ENCODE measurements at places on chromosomes 1 and 21.

DNA sequence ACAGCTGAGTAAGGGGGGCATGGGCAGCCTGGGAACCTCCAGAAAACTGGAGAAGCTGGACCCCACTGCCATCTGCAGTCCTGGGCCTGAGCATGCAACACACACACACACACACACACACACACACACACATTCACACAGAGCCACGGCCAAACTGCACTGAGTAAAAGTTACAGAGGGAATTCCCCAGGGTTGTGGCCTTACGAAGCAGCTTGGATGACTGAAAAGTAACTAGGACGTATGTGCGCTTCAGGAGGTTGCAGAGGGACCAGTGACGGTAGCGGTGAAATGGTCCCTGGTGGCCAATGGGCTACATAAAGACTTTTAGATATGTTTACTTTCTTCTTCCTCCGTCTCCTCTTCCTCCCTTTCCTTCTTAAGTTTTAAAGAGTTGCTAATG, 232.5 kb upstream of the TMEM51 start:
- no peaks in the 10 kb centered on the region for H3K36me3 ChIP-seq
- H3K4me3 ChIP-seq: no peak overlapping the region
- DNase-seq: no peak
- no peak overlapping the region for H3K27ac ChIP-seq

DNA sequence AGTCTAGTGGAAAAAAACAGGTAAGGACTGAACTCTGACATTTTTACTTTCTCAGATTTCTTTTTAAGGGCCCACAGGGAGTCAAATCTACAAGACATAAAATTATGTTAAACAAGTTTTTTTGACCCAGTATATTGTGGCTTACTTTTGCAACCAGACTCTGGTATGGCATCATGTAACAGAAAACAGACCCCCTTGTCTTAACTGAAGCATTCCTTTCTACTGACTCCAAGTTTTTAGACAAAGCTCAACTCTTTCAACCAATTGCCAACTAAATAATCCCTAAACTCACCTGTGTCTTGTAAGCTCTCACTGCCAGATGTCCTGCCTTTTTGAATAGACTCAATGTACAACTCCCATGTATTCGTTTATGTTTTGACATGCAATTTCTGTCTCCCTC, 64.3 kb downstream of the FASLG start:
- H3K36me3 ChIP-seq: no peaks in the 10 kb centered on the region
- no peaks in the 10 kb centered on the region for H3K4me1 ChIP-seq
- no peak overlapping the region for H3K4me3 ChIP-seq
- DNase-seq: no peak
- no peaks in the 10 kb centered on the region for H3K27me3 ChIP-seq

GRCh38 chr1:216261631-216262030, 161.6 kb downstream of the USH2A start:
- H3K27me3 ChIP-seq: no peaks in the 10 kb centered on the region
- no peaks in the 10 kb centered on the region for H3K4me1 ChIP-seq
- H3K27ac ChIP-seq: no peak overlapping the region
- no peak for DNase-seq

DNA sequence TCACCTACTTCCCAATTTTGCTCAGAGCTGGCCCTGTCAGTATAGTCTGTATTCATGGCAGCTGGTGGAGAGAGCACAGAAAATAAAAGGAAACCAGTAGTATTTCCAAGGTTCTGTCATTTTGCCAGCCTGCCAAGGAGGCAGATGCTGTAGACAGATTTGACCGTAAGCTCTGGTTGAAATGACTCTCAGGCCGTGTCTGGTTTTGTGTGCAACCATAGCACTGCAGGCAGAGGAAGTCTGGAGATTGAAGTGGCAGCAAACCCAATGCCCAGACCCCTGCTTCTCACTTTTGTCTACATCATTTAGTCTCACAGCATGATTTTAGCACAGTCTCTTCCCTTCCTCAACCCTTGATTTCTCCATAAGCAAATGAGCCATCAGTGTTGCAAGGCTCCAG, 291.7 kb downstream of the PAPPA2 start:
- H3K27me3 ChIP-seq: no peaks in the 10 kb centered on the region
- no peak overlapping the region for H3K4me3 ChIP-seq
- H3K36me3 ChIP-seq: no peaks in the 10 kb centered on the region
- DNase-seq: no peak

- H3K4me3 ChIP-seq: no peak overlapping the region
- H3K27me3 ChIP-seq: no peaks in the 10 kb centered on the region
- no peak for DNase-seq
- no peaks in the 10 kb centered on the region for H3K36me3 ChIP-seq
- H3K27ac ChIP-seq: no peak overlapping the region
- H3K4me1 ChIP-seq: no peaks in the 10 kb centered on the region
Observed at GRCh38 chr1:242784084-242784483, 259.6 kb upstream of the PLD5 start.

- H3K4me3 ChIP-seq: no peak overlapping the region
- H3K4me1 ChIP-seq: peaks cover 14% of the 10 kb centered on the region
- no peak overlapping the region for H3K27ac ChIP-seq
- no peaks in the 10 kb centered on the region for H3K27me3 ChIP-seq
Observed at GRCh38 chr1:9165396-9165795, 36.5 kb upstream of the GPR157 start.

GRCh38 chr21:45525153-45525909, 16.9 kb downstream of the SLC19A1 start:
- H3K27me3 ChIP-seq: no peaks in the 10 kb centered on the region
- no peak overlapping the region for H3K27ac ChIP-seq
- no peaks in the 10 kb centered on the region for H3K4me1 ChIP-seq
- H3K36me3 ChIP-seq: peaks cover 9% of the 10 kb centered on the region

DNA sequence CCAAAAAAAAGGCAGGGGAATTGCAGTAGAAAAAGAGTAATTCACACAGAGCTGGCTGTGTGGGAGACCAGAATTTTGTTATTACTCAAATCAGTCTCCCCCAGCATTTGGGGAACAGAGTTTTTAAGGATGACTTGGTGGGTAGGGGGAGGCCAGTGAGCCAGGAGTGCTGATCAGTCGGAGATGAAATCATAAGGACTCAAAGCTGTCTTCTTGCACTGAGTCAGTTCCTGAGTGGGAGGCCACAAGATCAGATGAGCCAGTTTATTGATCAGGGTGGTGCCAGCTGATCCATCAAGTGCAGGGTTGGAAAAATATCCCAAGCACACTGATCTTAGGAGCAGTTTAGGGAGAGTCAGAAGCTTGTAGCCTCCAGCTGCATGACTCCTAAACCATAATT, 23.7 kb upstream of the EDARADD start:
- peak; percentile 11 for DNase-seq
- no peaks in the 10 kb centered on the region for H3K36me3 ChIP-seq
- no peaks in the 10 kb centered on the region for H3K4me1 ChIP-seq
- H3K4me3 ChIP-seq: no peak overlapping the region
- no peak overlapping the region for H3K27ac ChIP-seq

- H3K4me3 ChIP-seq: no peak overlapping the region
- no peak overlapping the region for H3K27ac ChIP-seq
- no peaks in the 10 kb centered on the region for H3K36me3 ChIP-seq
- no peaks in the 10 kb centered on the region for H3K27me3 ChIP-seq
- DNase-seq: no peak
Observed at GRCh38 chr21:44402323-44403105, 49.1 kb downstream of the TRPM2 start.

DNA sequence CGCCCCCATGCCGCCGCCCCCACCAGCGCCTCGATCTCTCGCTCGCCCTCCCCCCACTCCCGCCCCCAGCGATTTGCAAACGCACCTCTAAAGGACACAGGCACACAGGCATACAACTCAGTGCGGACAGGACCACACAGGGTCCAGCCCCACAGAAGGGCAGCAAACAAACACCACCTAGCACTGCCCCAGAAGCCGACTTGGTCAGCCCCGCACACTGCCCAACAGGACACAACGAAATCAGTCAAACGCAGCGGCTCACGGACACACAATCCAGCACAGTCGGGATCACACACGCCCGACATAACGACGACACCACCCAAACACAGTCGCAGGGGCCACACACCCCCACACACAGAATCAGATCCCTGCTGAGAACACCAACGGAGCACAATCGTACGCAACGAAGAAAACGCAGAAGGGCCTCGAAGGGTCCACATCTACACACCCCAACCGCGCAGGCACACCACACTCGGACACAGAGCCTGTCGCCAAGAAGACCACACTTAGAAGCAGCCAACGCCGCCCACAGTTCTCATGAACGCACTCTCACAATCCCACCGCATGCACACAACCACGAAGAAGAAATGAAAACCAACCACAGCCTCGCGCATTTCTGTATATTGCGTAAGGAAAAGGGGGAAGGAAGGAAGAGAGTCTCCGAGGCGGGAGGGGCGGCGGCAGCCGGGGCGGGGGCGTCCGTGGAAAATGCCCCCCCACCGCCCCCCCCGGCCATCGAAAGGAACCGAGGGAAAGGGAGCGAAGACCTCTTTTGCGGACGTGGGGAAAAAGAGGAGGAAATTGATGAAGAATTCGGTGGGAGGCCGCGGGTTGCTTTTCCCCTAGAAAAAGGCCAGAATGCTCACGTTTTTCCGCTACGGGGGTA, 481 bp downstream of the TAL1 start:
- H3K4me1 ChIP-seq: peaks cover 26% of the 10 kb centered on the region
- peaks cover 87% of the 10 kb centered on the region for H3K27me3 ChIP-seq
- H3K36me3 ChIP-seq: no peaks in the 10 kb centered on the region
- DNase-seq: peak; percentile 58
- H3K4me3 ChIP-seq: peak overlapping the region; percentile 31

GRCh38 chr1:25167269-25168192, 64.8 kb downstream of the SYF2 start:
- H3K27me3 ChIP-seq: no peaks in the 10 kb centered on the region
- H3K4me1 ChIP-seq: no peaks in the 10 kb centered on the region
- H3K27ac ChIP-seq: no peak overlapping the region
- no peak overlapping the region for H3K4me3 ChIP-seq
- H3K36me3 ChIP-seq: no peaks in the 10 kb centered on the region

DNA sequence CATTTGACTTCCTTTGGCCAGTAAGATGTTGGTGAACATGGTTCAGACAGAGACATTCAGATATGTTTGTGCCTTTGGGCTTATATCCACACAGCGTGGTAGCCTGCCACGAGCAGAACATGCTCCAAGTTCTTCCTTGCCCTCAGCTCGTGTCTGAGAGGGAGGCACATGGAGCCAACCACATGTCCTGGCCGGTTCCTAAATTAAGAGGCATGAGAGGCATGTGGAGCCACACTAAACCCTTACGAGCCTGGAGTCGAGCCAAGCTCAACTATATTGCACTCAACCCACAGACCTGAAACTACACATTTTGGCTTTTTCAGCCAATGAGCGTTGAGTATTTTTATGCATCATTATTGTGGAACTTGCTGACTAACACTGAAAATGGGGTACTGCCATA, 133.7 kb upstream of the KCNK1 start:
- no peak for DNase-seq
- H3K27me3 ChIP-seq: no peaks in the 10 kb centered on the region
- H3K4me3 ChIP-seq: no peak overlapping the region

DNA sequence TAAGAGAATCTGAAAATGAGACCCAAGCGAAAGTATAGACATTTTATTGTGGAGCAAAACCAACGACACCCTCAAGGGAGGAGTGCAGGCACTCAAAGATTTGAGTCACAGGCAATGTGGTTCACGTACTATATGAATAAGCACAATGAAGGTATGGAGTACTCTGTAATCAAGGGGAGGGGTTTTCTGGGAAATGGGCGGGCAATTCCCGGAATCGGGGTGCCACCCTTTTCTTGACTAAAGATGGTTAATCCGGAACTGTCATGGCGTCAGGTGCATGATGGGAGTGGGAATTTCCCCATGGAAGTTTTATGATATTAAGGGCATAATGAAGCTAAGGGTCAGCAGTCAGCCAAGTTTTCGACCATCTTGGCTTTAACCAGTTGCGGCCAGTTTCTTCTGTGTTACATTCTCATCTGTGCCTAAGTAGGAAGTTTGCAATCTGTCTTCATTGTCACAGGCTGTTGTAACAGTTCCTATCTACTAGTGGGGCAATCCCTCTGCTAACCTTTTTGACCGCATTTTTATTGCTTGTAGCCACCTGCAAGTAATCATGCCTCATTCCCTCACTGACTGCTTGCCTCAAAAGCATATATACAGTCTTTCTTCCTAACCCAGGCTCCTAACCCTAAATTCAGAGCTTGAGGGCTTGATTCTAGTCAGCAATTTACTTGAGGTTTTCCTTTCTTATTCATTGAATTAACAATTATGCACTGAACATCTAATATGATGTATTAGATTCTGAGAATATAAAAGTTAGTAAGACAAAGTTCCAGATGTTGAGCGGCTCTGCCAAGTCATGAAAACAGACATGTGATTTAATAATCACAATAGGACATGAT, 775 bp upstream of the AIM2 start:
- H3K36me3 ChIP-seq: no peaks in the 10 kb centered on the region
- no peaks in the 10 kb centered on the region for H3K27me3 ChIP-seq
- no peak overlapping the region for H3K4me3 ChIP-seq

GRCh38 chr21:43689556-43690337, 29.2 kb upstream of the PDXK start:
- no peak overlapping the region for H3K4me3 ChIP-seq
- no peaks in the 10 kb centered on the region for H3K27me3 ChIP-seq
- no peaks in the 10 kb centered on the region for H3K4me1 ChIP-seq
- no peak for DNase-seq
- H3K36me3 ChIP-seq: peaks cover 92% of the 10 kb centered on the region

- no peaks in the 10 kb centered on the region for H3K4me1 ChIP-seq
- H3K4me3 ChIP-seq: no peak overlapping the region
- DNase-seq: no peak
- H3K27me3 ChIP-seq: no peaks in the 10 kb centered on the region
- peaks cover 90% of the 10 kb centered on the region for H3K36me3 ChIP-seq
Observed at GRCh38 chr1:53259932-53260331, 21.6 kb upstream of the MAGOH start.

DNA sequence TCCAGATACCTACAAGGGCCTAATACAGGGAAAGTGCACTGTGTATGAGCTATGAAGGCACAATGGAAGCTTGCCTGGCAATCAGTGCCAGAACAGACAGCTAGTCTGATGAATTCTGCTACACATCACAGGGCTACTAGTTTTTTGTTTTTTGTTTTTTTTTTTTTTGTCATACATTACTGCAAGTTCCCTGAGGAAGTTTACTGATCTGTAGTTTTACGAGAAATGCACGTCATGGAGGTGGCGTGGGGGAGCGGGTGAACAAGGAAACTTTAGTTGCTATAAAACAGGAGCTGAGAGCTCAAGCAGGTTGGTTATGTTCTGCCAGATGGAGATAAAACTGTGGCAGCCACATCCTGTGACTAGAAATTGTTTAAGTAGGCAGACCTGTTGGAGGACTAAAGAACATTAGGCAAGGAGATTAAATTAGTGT, 17.7 kb downstream of the PTPRC start:
- H3K36me3 ChIP-seq: no peaks in the 10 kb centered on the region
- no peak overlapping the region for H3K4me3 ChIP-seq
- no peaks in the 10 kb centered on the region for H3K4me1 ChIP-seq
- no peaks in the 10 kb centered on the region for H3K27me3 ChIP-seq
- H3K27ac ChIP-seq: no peak overlapping the region
- DNase-seq: no peak

GRCh38 chr1:230000493-230001184, 66.4 kb upstream of the GALNT2 start:
- no peaks in the 10 kb centered on the region for H3K27me3 ChIP-seq
- no peak overlapping the region for H3K4me3 ChIP-seq
- no peak for DNase-seq
- no peaks in the 10 kb centered on the region for H3K36me3 ChIP-seq

- no peaks in the 10 kb centered on the region for H3K36me3 ChIP-seq
- no peak overlapping the region for H3K27ac ChIP-seq
- H3K4me3 ChIP-seq: no peak overlapping the region
- H3K27me3 ChIP-seq: no peaks in the 10 kb centered on the region
- peak; percentile 23 for DNase-seq
Observed at GRCh38 chr1:47679826-47680225, 242.0 kb downstream of the FOXD2 start.

- peak; percentile 59 for DNase-seq
- no peak within 1 kb of the TSS for H3K27ac ChIP-seq
- H3K36me3 ChIP-seq: no peaks in the 10 kb centered on the region
- H3K27me3 ChIP-seq: no peaks in the 10 kb centered on the region
- peaks cover 14% of the 10 kb centered on the region for H3K4me1 ChIP-seq
Observed at GRCh38 chr1:26021647-26022403, at the start of gene EXTL1. Gene EXTL1 (plus strand): TSS chr1:26021775. CDS start chr1:26022647, 872 bp downstream.

All from H1 (cell line).